ENCODE measurements at places on chromosomes 6 and 20. TPM values are rescaled to one million over a fixed set of nuclear protein-coding genes. Genes with fewer than 3 reads are reported as not detected.

CGA gene
- not detected for total RNA-seq

HLA-DPA1 gene
- total RNA-seq = 618 TPM

- peak; percentile 81 for DNase-seq
These were observed 322.2 kb downstream of the PLCB1 start for GRCh38 chr20:8454137-8454712.

- DNase-seq = peak; percentile 82
These were observed 117.8 kb upstream of the SPACA1 start for GRCh38 chr6:87929843-87930288.

- no peak for DNase-seq
These were observed 25.2 kb downstream of the ADGRF1 start for GRCh38 chr6:47016909-47017308.

DNA sequence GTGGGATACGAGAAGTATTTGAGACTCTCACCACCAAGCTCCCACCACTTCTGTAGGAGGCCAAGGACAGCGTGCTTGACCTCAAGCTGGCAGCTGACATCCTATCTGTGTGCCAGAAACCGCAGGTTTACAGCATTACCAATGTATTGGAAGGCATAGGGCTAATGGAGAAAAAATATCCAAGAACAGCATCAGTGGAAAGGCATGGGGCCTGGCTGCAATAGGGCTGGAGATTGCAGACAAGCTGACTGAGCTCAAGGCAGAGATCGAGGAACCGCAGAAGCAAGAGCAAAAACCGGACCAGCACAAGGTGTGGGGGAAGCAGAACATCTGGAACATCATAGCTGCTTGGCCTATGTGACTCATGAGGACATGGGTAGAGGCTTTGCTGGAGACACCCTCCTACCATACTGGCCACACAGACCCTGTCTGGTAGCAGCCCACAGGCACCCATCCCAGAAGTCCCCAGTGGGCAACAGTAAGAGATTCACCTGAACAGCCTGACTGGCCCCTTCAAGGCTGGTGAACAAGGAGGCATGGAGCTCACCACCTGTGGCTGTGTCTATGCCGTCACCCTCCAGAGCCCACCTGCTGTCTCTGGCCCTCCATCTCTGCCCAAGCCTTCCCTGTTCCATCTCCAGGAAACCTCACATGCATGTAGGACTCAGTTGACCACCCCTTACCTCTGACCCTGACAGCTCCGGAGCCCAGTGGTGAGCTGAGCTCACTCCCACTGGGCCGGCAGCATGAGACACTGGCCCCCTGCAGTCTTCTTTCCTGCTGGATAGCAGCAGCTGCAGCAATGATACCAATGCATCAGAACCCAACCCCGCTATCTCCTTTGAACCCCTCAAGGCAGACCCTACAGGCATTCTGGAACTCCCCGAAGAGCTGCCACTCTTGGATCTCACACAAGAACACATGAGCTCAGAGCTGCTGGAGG lies 171.1 kb downstream of the KIF6 start:
- DNase-seq = no peak

DNA sequence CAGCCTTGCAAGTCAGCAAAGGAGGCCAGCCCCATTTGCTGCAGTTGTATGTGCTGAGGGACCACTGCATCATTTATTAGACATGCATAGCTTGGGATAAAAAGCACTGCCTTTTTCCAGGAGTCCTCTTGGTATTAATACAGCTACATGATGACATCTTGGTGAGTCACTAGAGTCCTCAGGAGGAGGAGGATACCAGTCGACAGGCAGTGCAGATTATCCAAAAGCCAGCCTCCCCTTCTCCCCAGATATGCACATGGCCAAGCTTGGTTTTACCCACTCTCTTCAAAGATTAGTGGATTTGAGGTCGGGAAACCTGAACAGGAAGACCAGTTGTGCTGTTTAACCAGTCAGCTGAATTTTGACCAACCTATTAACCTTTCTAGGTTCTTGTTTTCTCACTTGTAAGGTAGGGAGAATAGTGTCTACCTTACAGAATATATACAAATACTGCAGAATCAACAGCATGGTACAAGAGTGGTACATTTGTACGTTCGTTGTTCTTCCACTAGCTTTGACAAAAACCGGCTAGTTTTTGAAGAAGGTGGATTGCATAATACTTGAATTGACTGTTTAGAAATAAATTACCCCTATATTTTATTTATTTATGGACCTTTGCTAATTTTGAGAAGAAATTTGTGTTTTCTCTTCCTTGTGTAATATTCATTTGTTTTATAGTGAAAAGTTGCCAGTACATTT lies 31.9 kb downstream of the VAPB start:
- no peak for DNase-seq

DNA sequence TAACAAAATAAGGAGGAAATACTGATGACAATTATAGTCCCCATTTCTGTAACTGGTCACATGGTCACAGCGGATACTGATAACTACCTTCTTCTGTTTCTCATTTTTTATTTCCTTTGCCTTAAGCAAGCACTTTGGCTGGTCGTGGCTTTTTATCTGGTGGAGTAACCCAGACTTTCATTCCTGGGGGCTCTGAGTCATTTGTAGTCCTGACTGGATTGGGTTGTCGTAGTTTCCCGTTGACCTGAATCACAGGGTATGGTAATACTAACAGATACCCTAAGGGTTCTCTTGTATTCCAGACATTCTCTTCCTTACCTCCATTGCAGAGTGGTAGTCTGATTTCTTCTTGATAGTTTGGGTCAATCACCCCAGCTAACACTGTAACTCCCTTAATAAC lies 500.3 kb upstream of the ADGRB3 start:
- no peak for DNase-seq

- DNase-seq = no peak
These were observed 371.1 kb downstream of the FARS2 start for GRCh38 chr6:5632348-5632935.

GRCh38 chr6:36204068-36204753 lies 7.7 kb downstream of the BRPF3 start:
- DNase-seq = peak; percentile 13
